ENCODE measurements at places on chromosomes 13 and 19.

GRCh38 chr19:41939861-41940730, 11.8 kb upstream of the ERFL start:
- DNase-seq, result no peak

- DNase-seq, result no peak
These were observed 23.4 kb downstream of the CCNE1 start for GRCh38 chr19:29834991-29835846.

GRCh38 chr19:41311613-41312012, 1.6 kb downstream of the CCDC97 start:
- no peak for DNase-seq

- DNase-seq, result peak; percentile 53
These were observed 17.8 kb upstream of the ADGRE5 start for GRCh38 chr19:14363183-14364097.

- no peak for DNase-seq
These were observed 163.5 kb upstream of the TUBA3C start for GRCh38 chr13:19345158-19345557.

- no peak for DNase-seq
These were observed 55.4 kb upstream of the GTF2F2 start for GRCh38 chr13:45064889-45065288.

GRCh38 chr13:89550938-89551337, 1796.5 kb upstream of the MIR17HG start:
- DNase-seq, result peak; percentile 48

DNA sequence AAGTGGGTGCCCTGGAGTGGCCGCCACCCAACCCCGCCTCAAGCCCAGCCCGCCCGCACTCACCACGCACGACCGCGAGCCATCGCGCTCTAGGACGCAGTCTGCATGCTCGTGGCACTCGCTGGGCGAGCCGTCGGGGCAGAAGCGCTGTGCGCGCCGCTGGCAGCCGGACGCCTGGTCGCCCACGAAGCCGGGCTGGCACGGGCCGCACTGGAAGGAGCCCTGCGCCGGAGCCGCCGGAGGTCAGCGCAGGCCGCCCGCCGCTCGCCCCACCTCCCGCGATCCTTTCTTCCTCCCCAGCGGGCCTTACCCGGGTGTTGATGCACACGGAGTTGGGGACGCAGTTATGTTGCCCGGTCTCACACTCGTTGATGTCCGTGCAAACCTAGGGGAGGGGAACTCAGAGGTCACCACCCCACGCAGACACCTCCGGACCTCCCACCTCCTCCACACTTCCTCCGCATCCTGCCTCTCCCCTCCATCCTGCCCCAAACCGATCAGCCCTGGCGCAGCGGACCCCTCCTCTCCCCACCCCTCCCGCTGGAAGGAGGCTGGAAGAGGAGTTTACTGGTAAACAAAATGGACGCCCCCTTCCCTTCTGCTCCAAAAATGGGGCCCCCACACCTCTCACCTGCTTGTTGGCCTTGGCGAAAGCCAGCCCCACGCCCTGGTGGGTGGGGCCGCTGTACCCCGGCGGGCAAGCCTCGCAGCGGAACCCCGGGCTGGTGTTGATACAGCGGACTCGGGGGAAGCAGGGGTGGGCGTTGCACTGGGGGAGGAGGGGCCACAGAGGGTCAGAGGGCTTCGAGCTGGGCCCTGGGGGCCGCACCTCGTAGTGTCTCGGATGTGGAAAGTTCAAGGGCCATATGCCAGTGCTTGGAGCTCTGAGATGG, 2.3 kb downstream of the COMP start:
- DNase-seq, result no peak

DNA sequence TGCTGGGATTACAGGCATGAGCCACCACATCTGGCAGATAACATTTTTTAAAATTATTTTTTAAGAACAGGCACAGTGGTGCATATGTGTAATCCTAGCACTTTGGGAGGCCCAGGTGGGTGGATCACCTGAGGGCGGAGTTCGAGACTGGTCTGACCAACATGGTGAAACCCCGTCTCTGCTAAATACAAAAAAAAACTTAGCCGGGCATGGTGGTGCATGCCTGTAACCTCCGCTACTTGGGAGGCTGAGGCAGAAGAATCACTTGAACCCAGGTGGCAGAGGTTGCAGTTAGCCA, 631 bp upstream of the PALM3 start:
- no peak for DNase-seq

DNA sequence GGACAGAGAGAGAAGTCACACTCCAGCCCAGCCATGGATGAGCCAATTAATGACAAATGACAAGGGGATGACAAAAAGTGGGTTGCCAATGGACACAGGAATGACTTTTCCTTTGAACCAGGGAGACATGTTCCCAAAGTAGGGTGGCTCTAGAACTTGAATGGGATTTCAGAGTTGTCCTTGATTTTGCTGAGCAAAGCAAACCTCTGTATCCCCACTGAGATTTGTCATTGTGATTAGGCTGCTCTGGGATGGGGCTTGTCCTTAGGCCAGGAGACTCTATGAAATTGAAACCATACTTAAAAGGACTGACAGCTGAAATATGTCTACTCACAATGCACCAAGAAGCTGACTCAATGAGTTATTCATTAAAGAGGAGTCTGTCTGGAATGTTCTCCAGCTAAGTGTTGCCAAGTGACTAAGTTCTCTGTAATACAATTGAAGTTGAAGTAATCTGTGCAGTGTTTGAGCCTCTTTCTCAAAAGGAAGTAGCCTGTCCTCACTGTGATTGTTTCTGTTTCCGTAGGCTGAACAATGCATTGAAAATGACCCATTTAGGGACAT, 69.0 kb upstream of the PCDH9 start:
- peak; percentile 91 for DNase-seq

GRCh38 chr19:48489608-48490216, 20.5 kb downstream of the CYTH2 start:
- peak; percentile 37 for DNase-seq

DNA sequence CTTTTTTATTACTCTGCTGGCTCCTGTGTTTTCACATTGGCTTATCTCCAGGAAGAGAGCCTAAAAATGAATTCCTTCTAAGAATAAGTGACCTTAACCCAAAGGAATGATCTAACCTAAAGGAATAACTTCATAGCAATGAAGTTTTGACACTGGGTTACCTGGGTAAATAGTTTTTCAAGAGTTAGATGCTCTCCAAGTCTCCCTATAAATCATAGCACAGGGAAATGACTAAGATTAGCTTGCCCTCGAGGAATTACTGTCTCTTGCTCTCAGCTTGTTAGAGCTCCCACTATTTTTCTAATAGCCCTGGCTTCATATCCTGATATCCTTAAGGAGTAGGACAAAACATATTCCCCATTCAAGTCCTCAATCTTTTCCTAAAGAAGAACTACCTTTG, 66.3 kb downstream of the SPRY2 start:
- no peak for DNase-seq

DNA sequence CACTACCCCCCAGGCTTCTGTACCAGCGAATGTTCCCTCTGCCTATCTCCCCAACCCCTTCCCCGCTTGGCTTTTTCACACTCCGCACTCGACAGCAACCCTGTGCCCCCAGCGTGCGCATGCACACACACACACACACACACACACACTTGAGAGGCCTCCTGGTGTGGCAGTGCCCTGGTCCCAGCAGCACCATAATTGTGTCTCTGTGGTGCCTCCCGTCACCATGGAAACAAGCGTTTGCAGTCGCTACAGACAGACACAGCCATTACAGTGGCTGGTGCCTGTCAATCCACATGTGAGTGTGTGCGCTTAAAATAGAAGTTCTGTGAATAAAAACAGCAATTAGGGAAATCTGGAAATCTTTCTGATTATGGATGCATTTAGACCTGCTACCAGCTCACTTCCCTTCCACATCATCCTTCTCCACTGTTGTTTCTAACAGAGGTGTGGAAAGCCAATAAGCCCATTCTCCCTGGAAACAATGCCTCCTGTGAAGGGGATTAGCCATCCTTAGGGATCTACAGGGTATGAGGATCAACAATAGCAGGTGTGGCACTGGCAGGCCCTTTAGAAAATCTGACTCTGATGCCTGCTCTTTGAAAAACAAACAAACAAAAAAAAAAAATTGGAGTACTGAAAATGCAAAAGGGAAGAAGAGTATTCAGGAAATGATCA, 146.3 kb downstream of the DCLK1 start:
- DNase-seq, result no peak

GRCh38 chr13:112792511-112792910, 102.7 kb downstream of the ATP11A start:
- DNase-seq, result no peak

GRCh38 chr13:82758044-82758443, 1124.2 kb downstream of the SLITRK1 start:
- no peak for DNase-seq

- no peak for DNase-seq
These were observed 4.0 kb downstream of the EFNA2 start for GRCh38 chr19:1289686-1290025.

GRCh38 chr19:6736169-6736916, 1.0 kb downstream of the GPR108 start:
- DNase-seq, result peak; percentile 81

All from RCC 7860 (cell line).